ENCODE measurements at places on chromosomes 12 and 14.

GRCh38 chr12:12717586-12718380 lies 615 bp downstream of the CDKN1B start:
- no peak for DNase-seq

GRCh38 chr12:94427501-94428381 lies 31.9 kb downstream of the CEP83 start:
- no peak for DNase-seq

GRCh38 chr14:102116361-102117180 lies 23.1 kb upstream of the WDR20 start:
- DNase-seq: no peak

DNA sequence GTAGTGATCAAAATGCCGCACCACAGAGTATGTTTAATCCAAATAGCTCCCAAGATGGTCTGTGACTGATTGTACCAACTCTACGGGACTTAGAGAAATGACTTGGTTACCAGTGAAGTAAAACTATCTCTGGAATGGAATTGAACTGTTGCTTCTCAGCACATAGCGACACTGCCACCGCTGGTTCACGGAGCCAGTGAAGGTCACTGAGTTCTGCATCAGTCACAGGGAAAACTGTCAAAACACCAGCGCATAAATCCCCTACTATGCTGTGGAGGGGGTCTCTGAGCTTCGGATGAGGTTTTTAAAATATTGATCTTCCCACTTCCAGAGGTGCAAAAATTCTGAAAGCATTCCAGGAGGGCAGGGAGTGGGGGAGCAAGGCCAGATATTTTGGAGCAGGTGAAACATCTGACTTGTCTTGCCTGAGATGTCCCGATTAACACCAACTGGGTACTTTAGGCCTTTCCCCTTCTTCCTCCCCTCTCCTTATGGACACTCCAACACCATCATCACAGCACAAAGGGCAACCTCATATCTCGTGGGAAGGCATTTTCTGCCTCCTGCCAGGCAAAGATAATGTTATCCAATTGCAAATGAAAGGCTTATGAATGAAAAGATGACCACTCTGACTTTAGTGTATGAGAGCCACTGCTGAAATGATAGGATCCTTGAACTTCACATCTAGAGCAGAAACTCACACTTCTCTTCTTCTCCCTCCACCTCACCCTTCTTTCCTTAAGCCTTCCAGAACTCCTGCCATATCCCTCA lies 2.0 kb upstream of the PLXNC1 start:
- DNase-seq: no peak

DNA sequence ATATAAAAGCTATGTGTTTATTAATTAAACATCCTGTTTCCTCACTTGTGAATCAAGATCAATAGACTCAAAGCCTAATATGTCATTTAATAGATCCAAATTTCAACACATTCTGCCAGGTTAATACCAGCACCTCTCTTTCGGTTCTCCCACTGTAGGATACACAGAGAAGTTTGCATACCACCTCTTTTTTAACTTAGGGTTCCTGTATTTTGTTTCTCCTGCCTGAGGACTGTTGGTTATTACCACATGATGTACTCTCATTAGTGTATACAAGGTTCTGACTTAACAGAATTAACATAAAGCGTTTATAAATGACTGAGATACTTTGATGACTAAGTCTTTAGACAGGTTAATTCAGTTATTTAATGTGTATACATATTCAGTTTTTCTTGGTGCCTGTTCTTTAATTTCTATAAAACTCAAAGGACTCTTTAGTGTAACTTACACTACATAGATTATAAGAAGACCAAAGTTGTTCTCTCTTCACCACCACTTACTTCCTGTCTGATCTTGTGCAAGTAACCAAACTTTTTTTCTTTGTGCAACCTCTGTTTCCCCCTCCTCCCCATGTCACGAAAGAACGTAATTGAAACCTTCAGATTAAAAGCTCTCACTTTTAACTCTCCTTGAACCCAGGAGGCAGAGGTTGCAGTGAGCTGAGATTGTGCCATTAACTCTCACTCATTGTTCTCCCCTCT lies 89.8 kb upstream of the DNM1L start:
- no peak for DNase-seq

GRCh38 chr12:13875744-13876143 lies 105.7 kb downstream of the GRIN2B start:
- no peak for DNase-seq

- DNase-seq: peak; percentile 71
Measured at GRCh38 chr12:49777800-49778748, 36.7 kb downstream of the TMBIM6 start.

DNA sequence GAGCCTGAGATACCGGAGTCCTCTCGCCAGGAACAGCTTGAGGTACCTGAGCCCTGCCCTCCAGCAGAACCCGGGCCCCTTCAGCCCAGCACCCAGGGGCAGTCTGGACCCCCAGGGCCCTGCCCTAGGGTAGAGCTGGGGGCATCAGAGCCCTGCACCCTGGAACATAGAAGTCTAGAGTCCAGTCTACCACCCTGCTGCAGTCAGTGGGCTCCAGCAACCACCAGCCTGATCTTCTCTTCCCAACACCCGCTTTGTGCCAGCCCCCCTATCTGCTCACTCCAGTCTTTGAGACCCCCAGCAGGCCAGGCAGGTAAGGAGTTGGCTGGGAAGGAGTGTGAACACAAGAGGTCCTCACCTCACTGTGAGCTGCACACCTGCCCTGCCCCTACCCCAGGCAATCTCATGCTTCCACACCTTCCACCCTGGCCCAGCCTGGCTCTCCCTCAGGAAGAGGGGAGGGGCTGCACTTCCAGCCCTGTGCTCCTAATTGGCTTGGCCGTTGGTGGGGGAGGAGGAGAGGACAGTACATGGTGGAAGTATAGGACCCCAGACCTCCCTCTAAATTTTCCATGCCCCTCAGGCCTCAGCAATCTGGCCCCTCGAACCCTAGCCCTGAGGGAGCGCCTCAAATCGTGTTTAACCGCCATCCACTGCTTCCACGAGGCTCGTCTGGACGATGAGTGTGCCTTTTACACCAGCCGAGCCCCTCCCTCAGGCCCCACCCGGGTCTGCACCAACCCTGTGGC lies 6.2 kb downstream of the C1QL4 start:
- DNase-seq: no peak

DNA sequence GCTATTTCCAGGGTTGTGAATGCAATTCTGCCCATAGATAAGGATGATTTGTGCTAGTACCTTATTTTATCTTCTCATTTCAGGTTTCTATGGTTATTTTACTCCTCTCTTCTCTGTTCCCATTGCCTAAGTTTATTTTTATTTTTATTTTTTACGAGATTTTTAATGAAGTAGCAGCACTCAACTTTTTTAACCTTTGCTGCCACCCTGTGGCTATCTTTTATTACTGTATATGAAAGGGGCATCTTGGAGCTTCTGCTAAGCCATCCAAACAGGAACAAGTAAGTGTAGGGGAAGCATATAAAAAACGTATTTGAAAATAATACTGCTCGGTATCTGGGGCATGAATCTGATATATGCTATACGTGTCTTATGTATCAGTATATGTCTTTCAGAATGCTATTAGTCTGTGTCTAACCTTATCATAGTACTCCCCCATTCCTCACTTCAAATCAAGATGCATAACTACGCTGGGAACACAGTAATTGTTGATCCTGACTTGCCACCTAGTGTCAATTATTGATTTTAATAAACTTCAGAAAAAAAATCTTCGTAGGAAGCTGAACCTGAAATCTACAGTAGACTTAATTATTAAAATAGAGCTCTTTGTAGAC lies 60.3 kb downstream of the KLRG1 start:
- no peak for DNase-seq

- DNase-seq: no peak
Measured at GRCh38 chr12:116595672-116596071, 36.5 kb downstream of the MAP1LC3B2 start.

- no peak for DNase-seq
Measured at GRCh38 chr12:122001466-122002209, 20.0 kb upstream of the BCL7A start.

DNA sequence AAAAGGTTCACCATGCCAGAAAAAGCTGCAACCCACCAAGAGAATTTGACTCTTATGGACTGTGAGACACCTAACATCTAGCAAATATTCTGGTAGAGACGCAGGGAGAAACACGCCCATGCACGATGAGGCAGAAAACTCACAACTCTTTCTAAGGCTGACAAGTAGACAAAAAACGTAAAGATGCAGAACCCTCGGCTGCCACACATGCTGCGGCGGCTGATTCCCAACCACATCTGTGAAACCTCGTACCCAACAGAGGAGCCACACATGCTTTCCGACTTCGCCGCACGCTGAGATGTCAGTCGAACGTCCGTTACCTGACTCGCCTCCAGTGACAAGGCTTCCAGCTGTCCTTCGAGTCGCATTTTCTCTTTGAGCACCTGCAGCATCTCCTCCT lies 21.8 kb downstream of the GOLGA3 start:
- DNase-seq: no peak

- DNase-seq: no peak
Measured at GRCh38 chr14:92647797-92648279, 100.6 kb downstream of the LGMN start.

GRCh38 chr14:54438703-54439102 lies 2.5 kb downstream of the CNIH1 start:
- DNase-seq: no peak

GRCh38 chr12:102570256-102570655 lies 89.9 kb upstream of the IGF1 start:
- no peak for DNase-seq

- DNase-seq: no peak
Measured at GRCh38 chr14:104192883-104193245, 54.5 kb downstream of the KIF26A start.

- no peak for DNase-seq
Measured at GRCh38 chr12:117450209-117450608, 88.8 kb upstream of the NOS1 start.

DNA sequence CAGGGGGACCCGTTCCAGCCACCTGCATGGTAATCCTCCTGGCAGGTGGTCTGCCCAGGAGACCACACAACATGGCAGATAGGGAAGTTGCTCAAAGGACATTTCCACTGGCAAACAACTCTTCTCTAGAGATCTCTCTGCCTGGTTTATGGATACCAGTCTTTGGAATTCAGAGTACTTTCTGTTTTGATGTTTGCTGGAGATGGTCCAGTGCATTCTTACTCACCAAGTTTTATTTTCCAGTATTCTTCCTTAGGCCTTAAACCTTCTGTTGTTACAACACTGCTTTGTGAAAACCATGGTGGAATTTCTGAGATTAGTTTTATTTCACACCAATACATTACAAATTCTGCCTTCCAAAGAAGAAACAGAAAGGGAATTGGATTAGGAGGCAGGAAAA lies 428.3 kb downstream of the FUT8 start:
- no peak for DNase-seq

GRCh38 chr12:119207063-119207560 lies 28.4 kb downstream of the HSPB8 start:
- no peak for DNase-seq

DNA sequence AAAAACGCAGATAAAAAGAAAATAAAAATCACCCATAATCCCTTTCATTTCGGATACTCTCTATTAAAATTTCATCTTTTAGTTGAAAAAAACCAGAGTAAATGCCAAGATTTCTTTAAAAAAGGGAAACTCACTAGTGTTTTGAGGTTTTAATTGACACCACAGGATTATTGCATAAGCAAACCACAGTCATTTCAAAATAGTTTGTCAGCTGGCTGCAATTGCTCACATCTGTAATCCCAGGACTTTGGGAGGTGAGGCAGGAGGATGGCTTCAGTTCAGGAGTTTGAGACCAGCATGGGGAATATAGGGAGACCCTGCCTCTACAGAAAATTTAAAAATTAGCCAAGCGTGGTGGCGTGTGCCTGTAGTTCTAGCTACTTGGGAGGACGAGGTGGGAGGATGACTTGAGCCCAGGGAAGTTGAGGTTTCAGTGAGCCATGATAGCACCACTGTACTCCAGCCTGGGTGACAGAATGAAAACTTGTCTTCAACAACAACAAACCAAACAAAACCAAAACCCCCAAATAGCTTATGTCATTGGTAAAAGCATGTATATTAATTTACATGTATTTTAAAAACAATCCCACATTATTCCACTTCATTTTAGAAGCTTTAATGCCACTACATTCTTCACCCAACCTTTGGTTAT lies 48.8 kb downstream of the SYNE2 start:
- no peak for DNase-seq

DNA sequence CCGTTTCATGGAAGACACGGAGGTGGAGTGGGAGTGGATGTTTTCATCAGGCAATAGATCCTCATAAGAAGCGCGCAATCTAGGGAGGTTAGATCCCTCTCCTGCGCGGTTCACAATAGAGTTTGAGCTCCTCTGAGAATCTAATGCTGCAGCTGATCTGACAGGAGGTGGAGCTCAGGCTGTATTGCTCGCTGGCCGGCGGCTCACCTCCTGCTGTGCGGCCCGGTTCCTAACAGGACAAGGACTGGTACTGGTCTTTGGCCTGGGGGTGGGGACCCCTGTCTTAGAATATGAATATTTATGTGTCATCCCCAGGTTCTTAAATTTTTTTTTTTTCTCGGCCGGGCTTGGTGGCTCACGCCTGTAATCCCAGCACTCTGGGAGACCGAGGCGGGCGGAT lies 36.7 kb downstream of the PRICKLE1 start:
- DNase-seq: no peak

- no peak for DNase-seq
Measured at GRCh38 chr14:81684696-81685095, 151.0 kb upstream of the SEL1L start.

DNA sequence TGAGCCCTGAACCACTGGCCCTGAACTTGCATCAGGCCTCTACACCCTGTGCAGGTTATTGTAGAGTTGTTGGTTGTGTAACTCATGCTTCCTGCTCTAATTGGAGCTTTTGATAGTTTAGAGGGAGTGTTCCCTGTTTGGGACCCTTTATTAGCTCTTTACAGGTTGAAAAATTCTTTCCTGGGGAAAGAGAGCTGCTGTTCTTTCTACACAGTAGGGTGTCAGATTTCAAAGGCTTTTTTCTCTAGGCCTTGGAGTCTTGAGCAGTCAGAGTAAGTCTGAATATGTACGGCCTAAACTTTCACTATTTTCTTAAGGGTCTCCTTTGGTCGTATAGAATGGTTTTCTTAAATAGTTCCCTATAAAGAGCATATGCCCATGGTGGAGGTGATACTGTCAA lies 60.8 kb upstream of the NEDD1 start:
- DNase-seq: no peak

- no peak for DNase-seq
Measured at GRCh38 chr12:55607821-55608594, 28.7 kb upstream of the OR10P1 start.

DNA sequence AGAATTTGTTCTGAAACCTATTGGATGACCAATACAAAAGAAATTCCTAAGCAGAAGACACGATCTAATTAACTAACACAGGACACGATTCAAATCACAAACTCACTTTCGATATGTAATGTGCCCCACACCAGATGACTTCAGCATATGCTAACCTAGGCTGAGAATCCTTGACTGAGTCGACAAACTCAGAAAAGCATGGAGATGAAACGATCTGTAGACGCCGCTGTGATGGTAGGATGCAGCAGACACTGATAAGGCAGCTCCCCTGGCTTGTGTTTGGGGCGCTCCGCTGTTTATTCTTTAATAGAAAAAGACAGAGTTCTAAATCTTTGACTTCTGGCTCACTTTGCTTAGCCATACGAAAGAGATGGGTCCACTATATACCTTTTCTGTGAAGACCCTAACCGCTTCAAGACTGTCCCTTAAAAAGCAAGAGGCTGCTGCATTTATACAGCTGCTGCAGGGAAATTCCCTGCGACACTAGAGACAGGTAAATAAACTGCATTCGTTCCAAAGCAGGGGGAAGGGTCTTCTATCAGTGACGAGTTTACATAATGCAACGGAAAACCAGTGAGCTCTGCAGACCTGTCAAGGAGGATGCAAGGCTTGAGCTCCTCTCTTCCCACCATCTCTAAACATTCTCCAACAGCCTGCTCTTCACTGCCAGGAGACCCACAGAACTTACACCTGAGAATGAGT lies 929 bp downstream of the CHD8 start:
- DNase-seq: no peak
